NCI-H1417 (cell line): ENCODE measurements at places on chromosomes 3 and 15.
A peak's percentile ranks its signal among the peaks of the same experiment; 100 is the strongest.

DNA sequence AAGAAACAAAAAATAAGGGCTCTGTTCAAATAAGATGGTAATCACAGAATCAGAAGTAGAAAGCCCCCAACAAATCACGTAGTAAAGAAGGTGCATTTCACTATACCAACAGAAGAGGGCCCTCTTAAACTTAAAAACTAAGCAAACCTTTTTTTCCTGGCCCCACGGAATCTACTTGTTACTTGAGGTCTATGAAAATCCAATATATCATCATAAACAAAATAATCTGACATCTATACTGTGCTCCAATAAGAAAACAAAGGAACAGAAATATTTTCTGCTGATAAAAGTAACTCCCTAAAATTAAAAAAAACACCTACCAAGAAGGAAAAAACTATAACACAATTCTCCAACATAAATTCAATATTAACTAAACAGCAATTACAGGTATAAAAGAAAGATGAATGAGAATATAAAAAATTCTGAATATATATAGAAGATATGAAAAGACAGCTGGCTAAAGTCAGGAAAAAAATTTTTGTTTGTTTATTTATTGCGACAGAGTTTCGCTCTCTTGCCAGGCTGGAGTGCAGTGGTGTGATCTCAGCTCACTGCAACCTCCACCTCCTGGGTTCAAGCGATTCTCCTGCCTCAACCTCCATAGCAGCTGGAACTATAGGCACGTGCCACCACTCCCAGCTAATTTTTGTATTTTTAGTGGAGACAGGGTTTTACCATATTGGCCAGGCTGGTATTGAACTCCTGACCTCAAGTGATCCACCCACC is 81.8 kb downstream of the CLASP2 start:
- DNase-seq, result peak; percentile 68

DNA sequence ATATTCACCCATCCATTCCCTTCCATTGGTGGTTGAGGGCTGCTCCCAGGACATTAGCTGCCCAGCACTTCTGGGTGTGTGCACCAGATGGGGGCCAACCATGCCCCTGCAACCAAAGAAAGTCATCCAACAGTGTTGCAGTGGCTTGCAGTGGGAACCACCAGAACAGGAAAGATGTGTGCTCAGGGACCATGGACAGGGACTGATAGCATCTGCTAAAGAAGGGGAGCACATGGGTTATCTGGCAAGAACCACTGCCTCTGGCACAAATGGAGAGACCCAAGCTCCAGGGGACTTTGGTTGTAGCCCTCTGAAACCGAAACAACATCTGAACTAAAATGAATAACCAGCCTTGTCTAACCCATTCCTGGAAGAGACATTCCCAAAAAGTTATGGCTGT is 8.1 kb downstream of the DCLK3 start:
- no peak for DNase-seq

- no peak for DNase-seq
These were observed 33.6 kb downstream of the ZDHHC3 start for GRCh38 chr3:44942202-44942921.

DNA sequence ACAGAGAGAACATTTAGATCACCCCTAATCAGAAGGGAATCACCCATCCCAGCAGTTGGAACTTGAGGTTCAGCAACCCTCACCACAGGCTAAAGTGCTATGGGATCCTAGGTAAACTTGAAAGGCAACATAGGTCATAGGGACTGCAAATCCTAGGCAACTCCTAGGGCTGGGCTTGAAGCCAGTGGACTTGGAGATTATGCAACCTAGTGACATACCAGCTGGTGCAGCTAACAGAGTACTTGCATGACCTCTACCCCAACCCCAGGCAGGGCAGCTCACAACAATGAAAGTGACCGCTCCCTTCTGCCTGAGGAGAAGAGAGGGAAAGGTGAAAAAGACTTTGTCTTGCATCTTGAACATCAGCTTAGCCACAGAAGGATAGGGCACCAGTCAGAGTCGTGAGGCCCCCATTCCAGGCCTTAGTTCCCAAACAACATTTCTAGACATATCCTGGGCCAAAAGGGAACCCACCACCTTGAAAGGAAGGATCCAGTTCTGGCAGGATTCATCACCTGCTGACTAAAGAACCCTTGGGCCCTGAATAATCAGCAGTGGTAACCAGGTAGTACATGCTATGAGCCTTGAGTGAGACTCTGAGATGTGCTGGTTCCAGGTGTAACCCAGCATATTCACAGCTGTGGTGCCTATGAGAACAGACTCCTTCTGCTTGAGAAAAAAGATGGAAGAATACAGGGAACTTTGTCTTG is 37.6 kb upstream of the FBN1 start:
- DNase-seq, result no peak

DNA sequence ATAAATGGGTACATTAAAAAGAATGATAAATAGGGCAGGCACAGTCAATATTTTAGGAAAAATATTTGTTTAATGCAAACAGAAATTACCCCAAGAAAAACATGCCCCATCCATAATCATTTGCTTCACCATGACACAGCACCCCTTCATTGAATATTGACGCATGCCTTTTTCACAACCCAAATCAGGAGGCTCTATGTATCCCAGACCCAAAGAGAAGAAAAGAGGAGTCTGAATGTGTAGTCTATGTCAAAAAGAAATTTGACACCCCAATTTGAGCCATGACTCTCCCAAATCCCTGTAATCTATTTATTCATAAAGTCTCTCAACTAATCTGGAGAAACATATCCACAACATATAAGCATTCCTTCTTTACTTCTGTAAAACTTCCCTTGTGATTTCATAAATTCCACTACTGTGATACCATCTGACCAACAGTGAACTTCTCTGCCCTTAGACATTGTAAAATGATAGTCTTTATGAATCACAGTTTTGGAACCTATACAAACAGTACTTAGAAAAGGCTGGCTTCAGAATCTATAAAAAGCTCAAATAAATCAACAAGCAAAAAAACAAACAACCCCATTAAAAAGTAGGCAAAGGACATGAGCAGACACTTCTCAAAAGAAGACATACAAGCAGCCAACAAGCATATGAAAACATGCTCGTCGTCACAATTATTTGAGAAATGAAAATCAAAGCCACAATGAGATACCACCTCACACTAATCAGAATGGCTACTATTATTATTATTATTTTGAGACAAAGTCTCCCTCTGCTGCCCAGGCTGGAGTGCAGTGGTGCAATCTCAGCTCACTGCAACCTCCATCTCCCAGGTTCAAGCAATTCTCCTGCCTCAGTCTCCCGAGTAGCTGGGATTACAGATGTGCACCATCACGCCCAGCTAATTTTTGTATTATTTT is 53.4 kb upstream of the XRN1 start:
- DNase-seq, result no peak

DNA sequence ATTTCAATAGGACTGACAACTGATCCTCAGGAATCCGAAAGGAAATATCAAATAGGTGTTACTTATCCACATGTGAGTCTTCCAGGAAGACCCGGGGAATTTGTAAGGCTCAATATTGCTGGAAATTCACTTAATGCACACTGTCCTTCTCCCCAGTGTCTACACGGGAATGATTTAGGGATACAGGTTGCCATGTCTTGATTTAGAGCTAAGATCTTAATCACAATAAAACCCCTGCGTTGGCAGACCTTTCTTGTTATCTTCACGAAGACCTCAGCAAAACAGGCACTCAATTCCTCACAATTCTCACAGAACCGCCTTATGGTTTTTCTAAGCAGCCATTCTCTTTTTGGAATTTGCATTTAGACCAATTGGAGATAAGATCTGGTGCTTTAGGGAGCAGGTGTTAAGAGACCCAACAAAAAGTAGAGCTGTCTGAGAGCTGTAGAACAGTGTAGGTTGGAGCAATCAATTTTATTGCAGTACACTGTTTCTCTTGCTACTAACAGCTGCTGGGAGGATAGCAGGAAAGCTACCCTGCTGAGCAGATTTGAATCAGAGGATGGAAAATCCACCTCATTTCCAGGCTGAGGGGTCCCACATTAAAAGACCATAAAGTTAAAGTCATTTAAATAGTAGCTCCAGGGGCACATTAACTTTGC is 925.7 kb downstream of the EPHA3 start:
- DNase-seq, result peak; percentile 25

GRCh38 chr3:126573492-126574117 is 14.9 kb upstream of the C3orf22 start:
- DNase-seq, result no peak

- no peak for DNase-seq
These were observed 10.1 kb downstream of the AADACL2 start for GRCh38 chr3:151743855-151744254.

- DNase-seq, result no peak
These were observed 33.6 kb downstream of the CD200 start for GRCh38 chr3:112366522-112366921.

DNA sequence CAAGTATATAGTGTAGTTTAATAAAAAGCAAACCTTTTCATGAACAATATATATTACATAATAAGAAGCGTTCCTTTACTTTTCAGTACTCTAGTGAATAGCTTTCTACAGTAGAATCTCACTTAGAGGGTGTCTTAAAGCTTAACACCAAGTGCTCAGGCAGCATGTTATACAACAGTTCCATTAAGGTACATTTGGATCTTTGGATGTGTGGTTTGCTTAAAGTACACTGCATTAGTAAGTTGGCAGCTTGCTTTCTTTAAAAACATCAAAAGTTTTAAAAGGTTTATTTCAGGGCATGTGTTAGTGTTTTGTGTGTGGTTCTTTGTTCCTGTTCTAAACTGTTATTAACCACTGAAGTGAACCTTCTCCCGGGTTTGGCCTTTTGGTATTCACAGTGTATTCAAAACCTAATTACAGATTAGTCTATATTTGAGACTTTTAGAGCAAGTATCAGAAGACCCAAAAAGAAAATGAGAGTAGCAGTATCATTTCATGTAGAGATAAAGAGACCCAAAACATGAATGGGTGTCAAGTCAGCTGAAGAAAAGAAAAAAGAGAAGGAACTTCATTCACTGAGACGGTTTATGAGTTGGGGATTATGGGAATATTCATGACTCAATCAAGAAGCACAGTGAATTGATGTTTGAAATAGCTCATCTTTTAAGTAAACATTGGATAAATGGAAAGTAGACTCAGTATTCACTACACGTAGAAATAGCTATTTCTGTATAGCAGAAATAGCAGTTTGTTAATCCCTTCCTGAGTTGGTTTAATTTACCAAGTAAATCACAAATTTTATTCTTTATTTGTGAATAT is 93.9 kb downstream of the OPA1 start:
- no peak for DNase-seq

DNA sequence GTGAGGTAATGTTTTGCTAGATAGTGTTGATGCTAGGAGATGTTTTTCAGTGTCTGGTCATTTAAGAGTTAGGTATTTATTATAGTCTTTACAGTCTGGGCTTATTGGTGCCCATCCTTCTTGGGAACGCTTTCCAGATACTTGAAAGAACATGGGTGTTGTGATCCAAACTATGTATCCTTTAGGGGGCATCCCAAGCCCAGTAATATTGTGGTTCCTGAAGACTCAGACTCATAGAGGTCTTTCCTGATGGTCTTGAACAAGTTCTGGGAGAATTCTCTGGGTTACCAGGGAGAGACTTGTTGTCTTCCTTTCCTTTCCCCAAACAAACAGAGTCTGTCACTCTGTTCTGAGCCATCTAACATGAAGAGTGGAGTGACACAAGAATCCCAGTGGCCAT is 99.7 kb upstream of the LRRC3B start:
- no peak for DNase-seq

DNA sequence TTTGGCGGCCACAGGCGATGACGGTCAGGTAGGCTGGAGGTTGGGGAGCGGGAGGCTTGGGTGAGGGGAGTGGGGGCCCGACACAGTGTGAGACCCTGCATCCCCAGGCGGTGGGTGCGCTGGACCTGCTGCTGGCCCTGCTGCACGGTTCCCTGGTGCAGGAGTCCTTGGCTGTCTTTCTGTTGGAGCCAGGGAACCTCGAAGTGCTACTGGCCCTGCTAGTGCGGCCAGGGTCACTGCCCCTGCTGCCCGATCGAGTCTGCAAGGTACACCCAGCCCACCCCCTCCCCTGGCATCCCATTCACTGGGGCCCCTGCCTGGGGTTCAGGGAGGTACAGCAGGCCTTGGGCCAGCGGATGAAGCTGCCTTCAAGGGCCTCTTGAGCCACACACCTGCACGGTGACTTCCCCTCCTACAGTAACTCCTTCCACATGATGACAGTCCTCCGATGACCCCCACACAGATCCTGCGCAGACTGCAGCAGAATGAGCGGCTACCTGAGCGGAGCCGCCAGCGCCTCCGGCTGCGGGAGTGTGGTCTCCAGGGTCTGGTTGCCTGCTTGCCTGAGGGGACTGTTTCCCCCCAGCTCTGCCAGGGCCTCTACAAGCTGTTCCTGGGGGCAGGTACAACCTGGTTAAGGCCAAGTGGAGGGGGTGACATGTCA is 19.5 kb downstream of the NBEAL2 start:
- no peak for DNase-seq

DNA sequence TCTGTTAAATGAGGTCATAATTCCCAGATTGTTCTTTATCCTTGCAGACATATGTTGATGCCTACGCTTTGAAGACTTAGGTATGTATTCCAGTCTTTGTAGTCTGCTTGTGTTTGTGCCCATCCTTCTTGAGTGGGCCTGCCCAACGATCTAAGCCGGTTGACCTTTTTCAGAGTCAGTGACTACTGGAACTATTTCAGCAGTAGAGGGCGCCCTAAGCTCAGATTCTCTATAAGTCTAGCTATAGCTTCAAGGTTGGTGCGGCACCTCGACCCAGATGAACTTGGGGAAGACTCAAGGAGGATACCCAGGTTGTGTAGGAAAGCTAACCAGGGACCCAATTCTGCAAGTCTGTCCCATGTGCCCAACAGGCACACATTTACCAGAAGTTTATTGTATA is 228.8 kb upstream of the PPP2R3A start:
- peak; percentile 8 for DNase-seq

DNA sequence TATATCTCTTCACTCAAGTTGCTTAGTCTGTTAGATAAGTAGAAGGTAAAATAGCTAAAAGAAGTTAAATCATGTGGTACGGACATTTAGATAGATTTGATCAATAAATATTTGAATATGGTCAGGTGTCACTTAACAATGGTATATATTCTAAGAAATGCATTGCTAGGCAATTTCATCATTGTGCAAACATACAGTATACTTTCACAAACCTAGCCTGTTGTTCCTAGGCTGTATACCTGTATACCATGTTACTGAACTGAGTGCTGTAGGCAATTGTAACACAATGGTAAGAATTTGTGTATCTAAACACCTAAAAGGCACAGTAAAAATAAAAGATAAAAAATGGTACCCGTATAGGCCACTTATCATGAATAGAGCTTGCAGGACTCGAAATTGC is 112.8 kb upstream of the CGNL1 start:
- DNase-seq, result no peak

GRCh38 chr3:107082527-107082926 is 294.7 kb upstream of the CCDC54 start:
- no peak for DNase-seq

- no peak for DNase-seq
These were observed 117.6 kb downstream of the CHDH start for GRCh38 chr3:53728606-53729005.

GRCh38 chr15:99504823-99505551 is 60.8 kb upstream of the MEF2A start:
- no peak for DNase-seq

GRCh38 chr3:167731393-167731792 is 3.3 kb downstream of the PDCD10 start:
- no peak for DNase-seq
